Choroid plexus epithelial cell (primary cell): ENCODE measurements at places on chromosomes 4 and X.

- DNase-seq, result no peak
These were observed 1.2 kb downstream of the SOD3 start for GRCh38 chr4:24796620-24797019.

DNA sequence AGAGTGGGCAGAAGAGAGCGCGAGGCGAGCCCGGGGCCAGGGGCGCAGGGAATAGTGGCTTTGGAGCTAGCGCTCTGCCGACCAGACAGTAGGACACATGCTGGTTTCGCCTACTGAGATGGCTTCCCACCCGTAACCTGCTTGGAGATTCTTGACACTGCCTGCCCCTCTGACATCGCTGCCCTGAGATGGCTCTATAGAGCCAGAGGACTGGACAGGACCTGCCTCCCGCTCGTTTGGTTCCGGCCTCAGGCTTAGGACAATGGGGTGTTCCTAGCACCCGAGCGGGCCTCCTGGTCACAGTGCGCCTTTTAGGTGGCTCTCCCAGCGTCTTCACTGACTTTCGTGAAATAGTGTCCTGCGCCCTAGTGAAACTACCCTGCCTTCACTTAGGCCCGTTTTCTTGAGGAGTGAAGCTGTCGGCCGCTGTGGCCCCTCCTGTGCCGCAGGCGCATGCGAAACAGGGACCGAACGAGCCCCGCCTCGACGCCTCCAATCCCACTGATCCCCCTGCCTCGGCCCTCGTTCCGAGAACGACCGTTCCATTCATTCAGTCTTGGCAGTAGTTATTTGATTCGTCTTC is 608 bp downstream of the TAF1 start:
- DNase-seq, result peak; percentile 30

- no peak for DNase-seq
These were observed 299.0 kb upstream of the MAGEC2 start for GRCh38 chrX:142503967-142504643.

GRCh38 chr4:80216100-80216761 is 18.9 kb downstream of the PRDM8 start:
- DNase-seq, result no peak

- DNase-seq, result no peak
These were observed 87.3 kb downstream of the PJA1 start for GRCh38 chrX:69077895-69078455.

DNA sequence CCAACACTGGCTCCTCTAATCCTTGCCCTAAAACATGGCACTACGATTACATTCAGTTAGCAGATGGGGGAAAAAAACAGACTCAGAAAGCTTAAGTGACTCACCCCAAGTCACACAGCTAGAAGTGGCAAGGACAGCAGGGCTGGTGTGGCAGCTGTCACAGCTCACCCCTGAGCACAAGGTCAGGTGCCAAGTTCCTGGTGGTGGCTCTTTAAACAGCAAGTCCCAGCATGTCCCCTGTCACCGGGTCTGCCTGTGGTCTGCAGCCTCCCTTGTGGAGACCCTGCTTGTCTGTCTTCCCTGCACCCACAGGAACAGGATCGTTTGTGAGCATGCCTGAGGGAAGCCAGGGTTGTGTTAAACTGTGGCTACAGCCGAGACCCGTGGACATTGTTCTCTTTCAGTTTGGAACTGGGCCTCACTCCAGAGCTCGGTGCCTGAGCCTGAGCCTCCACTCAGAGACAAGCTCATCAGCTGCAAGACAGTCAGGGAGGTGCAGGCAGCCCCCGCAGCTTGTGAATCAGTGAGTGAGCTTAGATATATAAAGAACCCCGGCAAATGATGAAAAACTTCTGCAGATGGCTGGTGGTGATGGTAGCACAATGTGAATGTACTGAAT is 260.8 kb downstream of the BCOR start:
- DNase-seq, result no peak

DNA sequence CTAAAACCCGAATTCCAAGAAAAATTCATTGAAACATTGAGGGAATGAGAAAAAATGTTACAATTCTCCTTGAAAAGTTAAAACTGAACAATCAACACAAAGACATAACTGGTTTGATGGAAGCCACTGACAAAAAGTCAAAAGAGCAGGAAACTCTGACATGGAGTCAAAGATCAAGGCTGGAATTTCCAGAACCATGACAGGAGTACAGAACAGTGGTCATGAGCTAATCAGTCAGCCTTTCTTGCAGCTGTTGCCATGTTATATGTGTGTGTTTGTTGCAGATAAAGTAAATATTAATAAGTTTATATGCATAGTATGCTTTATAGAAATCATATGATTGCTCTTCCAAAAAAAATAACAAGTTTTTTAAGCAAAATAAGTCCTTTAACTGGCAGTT is 184.7 kb upstream of the HCCS start:
- peak; percentile 27 for DNase-seq

DNA sequence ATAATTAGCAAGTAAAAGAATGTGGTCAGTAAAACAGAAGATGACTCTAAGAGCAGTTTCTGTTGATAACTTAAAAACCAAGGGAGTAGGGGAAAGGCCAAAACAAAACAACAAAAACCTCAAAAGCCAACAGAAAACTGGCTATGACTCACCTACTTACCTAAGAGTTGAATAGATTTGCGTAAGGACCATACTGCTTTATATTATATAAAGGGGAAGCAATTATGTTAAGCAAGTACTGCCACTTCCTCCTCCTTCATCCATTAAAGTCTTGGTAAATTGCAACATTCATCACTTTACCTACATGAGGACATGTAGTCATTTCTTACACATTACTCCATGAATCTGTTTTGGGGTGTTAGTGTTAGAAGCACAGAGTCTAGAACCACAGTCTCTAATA is 85.9 kb upstream of the FAM47A start:
- DNase-seq, result no peak

DNA sequence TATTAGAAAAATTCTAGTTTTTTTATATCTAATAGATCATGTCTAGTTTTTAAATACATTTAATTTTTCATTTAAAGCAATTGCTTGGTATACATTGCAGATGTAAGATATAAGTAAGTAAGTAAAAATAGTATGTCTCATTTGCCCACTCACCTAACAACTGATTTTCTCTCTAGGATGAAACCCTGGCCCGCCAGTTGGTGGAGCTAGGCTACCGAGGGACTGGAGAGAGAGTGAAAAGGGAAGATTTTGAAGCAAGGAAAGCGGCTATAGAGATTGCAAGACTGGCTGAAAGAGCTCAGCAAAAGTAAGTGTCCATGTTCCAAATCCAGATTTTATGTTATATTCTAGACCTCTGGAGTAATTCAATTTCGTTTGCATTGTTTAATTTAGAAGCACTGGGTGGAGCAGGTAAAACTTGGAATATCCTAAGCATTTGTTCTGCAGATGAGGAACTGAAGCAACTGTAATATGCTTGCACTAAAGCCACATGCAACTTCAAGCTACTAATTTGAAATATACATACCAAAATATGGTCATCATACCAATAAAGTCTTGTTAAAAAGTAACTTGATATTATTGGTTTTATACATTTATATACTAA is 27.1 kb downstream of the CFAP299 start:
- DNase-seq, result peak; percentile 64

DNA sequence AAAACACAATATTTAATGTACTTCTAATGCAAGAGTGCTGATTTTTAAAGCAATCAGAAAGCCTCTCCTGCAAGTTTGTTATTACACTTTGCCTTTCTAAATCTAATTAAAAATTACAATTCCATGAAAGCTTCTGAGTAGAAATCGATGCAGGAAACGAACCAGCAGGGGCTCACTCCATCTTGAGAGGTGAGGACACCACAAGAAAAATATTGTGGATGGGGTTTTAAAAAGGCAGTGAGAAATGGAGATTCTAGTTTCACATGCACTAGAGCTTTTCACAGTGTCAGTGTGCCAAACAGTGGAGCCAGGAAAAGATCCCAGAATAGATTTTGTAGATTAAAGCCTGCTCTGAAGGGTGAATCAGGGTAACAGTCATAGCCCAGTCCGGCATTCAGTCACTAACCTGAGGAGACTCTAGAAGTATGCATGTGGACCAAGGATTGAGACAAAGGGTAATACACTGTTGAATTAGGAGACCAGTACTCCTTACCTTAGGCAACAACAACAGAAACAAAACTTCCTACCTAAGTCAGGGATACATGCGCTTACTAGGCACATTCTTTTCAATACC is 362.3 kb downstream of the NAF1 start:
- peak; percentile 12 for DNase-seq

- DNase-seq, result no peak
These were observed 401.7 kb downstream of the TLL1 start for GRCh38 chr4:166274775-166275174.

DNA sequence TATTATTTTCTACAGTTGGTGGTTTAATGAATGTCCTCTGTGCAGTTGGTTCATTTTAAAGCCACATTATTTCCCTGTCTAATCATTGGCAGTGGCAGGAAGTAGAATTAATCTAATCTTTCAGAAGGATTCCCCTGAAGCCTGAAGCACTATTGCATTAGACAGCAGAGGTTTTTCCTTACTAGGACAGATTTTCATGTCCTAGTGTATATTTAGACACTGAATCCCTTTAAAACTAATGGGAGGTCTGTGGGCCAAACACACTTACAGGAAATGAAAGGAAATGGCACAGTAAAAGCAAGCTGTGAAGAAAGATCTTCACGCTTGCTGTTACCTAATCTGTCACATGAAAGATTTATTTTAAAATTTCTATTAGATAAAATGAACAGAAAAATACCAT is 165.2 kb downstream of the SLC39A8 start:
- DNase-seq, result peak; percentile 31

GRCh38 chr4:156606554-156607477 is 364.8 kb downstream of the PDGFC start:
- peak; percentile 77 for DNase-seq

- DNase-seq, result no peak
These were observed 37.7 kb downstream of the JADE1 start for GRCh38 chr4:128847082-128847724.

- no peak for DNase-seq
These were observed 157.1 kb downstream of the PDGFRA start for GRCh38 chr4:54386042-54386669.

DNA sequence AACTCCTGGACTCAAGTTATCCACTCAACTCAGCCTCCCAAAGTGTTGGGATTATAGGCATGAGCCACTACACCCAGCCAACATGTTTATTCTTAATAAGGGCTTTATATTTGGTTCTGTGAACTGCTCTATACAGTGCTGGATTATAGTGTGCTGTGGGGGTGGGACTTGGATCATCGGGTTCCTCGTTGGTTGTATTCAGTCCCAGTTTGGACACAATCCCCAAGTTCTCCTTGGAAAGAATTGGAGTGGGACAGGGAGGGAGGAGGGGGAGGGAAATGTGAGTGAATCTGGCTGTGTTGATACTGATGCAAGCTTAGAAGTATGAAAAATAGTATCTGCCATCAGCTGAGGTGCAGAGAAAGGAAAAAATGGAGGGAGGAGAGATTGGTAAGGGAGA is 121.3 kb downstream of the KIT start:
- DNase-seq, result no peak

DNA sequence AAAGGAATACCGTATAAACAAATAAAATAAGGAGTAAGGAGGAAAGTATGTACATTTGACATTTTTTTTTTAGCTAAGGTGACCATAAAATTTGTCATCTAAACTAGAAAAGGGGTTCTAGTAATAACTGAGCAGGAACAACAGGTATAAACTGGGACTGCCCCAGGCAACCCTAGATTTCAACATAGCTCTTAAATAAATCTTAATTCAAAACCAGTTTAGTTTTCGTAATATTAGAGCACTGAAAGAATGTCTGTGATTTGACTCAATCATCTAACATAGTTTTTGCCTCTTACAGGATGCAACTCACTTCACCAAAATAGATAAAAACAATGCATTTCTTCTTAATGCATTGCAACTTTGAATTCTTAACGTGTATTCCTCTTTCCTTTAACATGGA is 257.7 kb downstream of the ADAMTS3 start:
- no peak for DNase-seq

DNA sequence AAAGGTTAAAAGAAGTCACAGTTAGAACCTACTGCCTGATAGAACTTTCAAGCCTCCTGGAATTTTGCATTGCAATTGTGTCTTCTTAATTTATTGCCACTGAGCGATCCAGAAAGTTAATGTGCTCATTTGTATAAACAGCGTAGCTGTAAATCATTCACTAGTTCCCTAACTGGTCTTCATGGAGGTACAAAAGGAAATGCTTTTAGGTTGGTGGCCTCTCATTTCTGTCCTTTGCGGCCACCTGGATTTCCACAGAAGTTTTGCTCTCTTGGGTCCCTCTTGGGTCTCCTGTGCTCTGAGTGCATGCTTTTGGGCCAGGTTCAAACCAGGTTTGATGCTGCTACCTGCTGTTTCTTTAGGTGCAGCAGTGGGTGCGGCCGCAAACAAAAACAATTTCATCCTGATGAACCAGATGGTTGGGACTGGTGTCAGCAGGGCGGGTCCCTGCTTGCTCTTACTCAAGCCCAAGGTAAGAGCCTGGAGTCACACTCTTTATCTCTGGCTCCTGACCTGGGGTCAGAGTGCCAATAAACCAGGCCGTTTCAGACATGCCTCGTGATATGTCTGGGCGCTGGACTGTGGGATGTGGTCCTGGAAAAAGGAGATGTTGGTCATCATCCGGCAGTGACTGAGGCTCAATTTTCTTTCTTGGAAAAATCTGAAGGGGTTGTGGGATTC is 270.1 kb downstream of the PTTG2 start:
- DNase-seq, result no peak

DNA sequence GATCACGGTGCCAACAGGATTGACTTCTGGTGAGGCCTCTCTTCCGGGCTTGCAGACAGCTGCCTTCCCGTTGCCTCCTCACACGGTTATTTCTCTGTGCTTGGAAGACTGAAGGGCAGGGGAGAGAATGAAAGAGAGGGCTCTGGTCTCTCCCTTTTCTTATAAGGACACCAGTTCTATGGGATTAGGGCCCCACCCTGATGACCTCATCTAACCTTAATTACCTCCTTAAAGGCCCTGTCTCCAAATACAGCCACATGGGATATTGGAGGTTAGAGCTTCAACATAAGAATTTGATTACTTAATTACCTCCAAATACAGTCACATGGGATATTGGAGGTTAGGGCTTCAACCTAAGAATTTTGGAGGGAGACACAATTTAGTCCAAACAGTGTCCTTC is 46.5 kb downstream of the EVC start:
- no peak for DNase-seq

- DNase-seq, result no peak
These were observed 209.4 kb upstream of the NEIL3 start for GRCh38 chr4:177100307-177100706.

DNA sequence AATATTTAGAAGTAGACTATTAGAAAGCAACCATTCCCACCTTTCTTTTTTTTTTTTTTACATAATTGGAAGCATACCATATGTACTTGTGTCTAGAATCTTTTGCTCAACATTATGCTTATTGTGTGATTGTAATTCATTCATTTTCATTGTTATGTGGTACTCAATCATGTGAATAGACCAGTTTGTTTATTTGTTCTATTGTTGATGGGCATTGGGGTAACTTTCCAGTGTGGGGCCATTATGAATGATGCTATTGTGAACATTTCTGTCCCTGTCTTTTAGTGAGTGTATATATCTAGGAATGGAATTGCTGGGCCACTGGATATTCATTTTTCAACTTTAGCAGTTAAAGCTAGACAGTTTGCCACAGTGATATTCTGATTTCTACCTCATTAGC is 62.5 kb upstream of the MCUB start:
- no peak for DNase-seq
